ENCODE measurements at places on chromosomes 7 and 10. TPM values are rescaled to one million over a fixed set of nuclear protein-coding genes. Genes with fewer than 3 reads are reported as not detected.
A peak's percentile ranks its signal among the peaks of the same experiment; 100 is the strongest.

Gene TNS3
- polyA plus RNA-seq: 52.9 TPM

Gene H2BK1
- not detected for polyA plus RNA-seq

GRCh38 chr7:106462914-106463482, 178.2 kb upstream of the NAMPT start:
- no peak for DNase-seq
- no peaks in the 10 kb centered on the region for H3K4me1 ChIP-seq
- no peak overlapping the region for H3K4me3 ChIP-seq
- no peaks in the 10 kb centered on the region for H3K36me3 ChIP-seq
- no peaks in the 10 kb centered on the region for H3K27me3 ChIP-seq

DNA sequence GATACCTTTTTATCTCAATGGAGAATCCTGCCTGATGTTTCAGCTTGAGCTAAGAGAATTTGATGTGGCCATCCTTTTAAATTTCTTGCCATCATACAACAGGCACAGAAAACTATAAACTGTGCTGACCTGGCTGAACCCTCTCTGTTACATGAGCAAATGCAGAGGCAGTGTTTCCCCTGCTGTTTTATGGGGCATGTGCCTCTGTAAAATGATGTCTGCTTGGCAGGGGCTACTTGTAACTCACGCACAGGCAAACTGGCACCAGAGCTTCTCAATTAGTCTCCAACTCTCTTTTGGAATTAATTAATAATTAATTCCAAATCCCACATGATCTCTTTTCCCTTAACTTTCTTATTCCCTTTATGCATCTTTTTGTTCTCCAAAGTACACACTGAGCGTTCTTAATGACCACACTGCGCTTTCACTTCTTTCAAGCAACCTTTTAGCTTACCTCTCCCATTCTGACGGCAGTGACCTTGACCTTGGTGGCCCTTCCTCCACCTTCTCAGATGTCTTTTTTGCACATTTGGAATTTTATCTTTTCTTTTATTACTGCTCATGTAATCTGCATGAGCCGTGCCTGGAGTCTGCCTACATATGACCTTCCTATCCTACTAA, 334.0 kb downstream of the PLXNA4 start:
- no peaks in the 10 kb centered on the region for H3K36me3 ChIP-seq
- no peak for DNase-seq
- no peak overlapping the region for H3K4me3 ChIP-seq
- H3K27ac ChIP-seq: no peak overlapping the region

DNA sequence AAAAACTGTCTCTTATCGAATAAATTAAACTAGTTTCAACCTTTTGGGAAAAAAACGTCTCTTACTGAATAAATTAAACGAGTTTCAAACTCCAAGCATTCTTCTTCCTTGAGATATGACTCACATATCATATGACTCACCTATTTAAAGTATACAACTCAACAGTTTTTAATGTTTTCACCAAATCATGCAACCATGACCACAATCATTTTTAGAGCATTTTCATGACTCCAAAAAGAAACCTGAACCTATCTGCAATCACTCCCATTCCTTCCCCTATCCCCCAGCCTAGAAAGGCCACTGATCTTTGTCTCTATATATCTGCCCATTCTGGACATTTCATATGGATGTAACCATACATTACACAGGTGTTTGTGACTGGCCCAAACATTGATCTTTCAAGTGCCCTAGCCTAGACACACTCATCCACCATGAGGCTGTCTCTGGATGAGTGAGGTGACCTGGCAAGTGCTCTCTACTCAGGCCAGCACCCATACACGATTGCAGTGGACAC, 115.3 kb downstream of the PIP4K2A start:
- H3K36me3 ChIP-seq: peaks cover 2% of the 10 kb centered on the region
- H3K27me3 ChIP-seq: no peaks in the 10 kb centered on the region
- H3K4me3 ChIP-seq: no peak overlapping the region
- H3K4me1 ChIP-seq: no peaks in the 10 kb centered on the region
- no peak overlapping the region for H3K27ac ChIP-seq
- DNase-seq: no peak

DNA sequence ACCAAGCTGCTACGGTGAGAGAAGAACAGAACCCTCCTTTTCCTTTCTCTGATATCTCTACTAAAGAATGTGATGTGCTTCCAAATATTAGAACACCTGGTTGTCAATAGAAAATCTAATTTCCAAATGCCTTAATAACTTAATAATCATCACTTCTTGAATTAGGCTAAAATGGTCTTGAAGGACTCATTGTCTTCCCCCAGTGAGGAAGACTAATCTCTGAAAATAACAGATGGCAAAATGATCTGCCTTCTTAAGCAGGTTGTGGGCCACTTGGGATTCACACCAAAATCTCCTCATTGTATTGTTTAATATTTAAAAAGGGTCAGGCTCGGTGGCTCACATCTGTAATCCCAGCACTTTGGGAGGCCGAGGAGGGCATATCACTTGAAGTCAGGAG, 805.9 kb upstream of the AUTS2 start:
- no peak overlapping the region for H3K4me3 ChIP-seq
- no peaks in the 10 kb centered on the region for H3K36me3 ChIP-seq
- no peaks in the 10 kb centered on the region for H3K4me1 ChIP-seq

- H3K36me3 ChIP-seq: no peaks in the 10 kb centered on the region
- H3K27ac ChIP-seq: no peak overlapping the region
- no peak overlapping the region for H3K4me3 ChIP-seq
Measured at GRCh38 chr10:58473976-58474375, 38.7 kb upstream of the BICC1 start.

Gene OR2A5
- not detected for polyA plus RNA-seq

DNA sequence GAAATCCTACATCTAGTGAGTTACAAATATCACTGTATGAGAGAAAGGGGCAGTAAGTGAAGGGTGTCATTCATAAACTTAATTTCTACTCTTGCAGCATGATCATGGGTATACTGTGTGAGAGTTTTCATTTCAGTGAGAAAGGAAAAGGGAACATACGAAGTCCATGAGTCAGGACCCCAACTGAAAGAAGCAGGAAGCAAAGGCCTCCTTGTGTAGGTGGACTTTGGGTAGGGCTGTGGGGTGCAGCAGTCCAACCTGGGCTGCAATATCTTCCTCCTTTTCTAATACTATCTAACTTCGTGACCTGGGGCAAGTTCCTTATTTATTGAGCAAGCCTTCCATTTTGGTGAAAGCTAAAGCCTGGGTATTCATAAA, 248.2 kb upstream of the TCF7L2 start:
- peaks cover 21% of the 10 kb centered on the region for H3K4me1 ChIP-seq
- peak overlapping the region; percentile 17 for H3K27ac ChIP-seq
- DNase-seq: peak; percentile 16
- H3K36me3 ChIP-seq: no peaks in the 10 kb centered on the region

DNA sequence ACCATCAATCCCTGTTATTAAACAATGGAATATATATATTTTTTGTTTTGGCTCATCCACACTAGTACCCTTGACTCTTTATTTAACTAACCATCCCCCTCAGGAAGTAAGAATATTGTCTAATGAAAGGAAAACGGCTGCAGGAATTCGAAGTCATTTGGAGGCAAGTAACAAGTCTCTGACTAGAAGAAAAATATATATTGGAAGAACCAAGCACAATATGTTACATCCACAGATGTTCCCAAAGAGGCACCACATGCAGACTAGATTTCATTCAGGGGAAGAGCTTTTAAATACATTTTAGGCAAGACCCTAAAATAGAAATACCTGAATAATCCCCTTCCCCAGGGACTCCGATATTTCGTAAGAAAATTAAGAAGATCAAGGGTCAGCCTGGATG, 104.5 kb downstream of the GRM3 start:
- H3K4me3 ChIP-seq: no peak overlapping the region
- no peaks in the 10 kb centered on the region for H3K36me3 ChIP-seq
- H3K27me3 ChIP-seq: no peaks in the 10 kb centered on the region
- no peaks in the 10 kb centered on the region for H3K4me1 ChIP-seq
- H3K27ac ChIP-seq: no peak overlapping the region

All from HepG2 (cell line).